ENCODE measurements at places on chromosomes 1 and 21. TPM values are rescaled to one million over a fixed set of nuclear protein-coding genes. Genes with fewer than 3 reads are reported as not detected.

Gene SNAPIN
- 71.9 TPM for total RNA-seq

Gene PROX1
- total RNA-seq = 36.9 TPM

Gene FMO4
- total RNA-seq = 7.3 TPM

Gene ADORA3
- total RNA-seq = 2.5 TPM

Gene HIVEP3
- total RNA-seq = 13.1 TPM

Gene TGFB2
- 16.7 TPM for total RNA-seq

Gene OPTC
- total RNA-seq = not detected
